Activated CD4-positive, CD25-positive, alpha-beta regulatory T cell treated with anti-CD3 and anti-CD28 coated beads, Interleukin-2, amount 50 U/mL, for 72 hours (primary cell): ENCODE measurements at places on chromosomes 11 and 22.

- DNase-seq, result no peak
These were observed 35.0 kb upstream of the CCND1 start for GRCh38 chr11:69605737-69606526.

DNA sequence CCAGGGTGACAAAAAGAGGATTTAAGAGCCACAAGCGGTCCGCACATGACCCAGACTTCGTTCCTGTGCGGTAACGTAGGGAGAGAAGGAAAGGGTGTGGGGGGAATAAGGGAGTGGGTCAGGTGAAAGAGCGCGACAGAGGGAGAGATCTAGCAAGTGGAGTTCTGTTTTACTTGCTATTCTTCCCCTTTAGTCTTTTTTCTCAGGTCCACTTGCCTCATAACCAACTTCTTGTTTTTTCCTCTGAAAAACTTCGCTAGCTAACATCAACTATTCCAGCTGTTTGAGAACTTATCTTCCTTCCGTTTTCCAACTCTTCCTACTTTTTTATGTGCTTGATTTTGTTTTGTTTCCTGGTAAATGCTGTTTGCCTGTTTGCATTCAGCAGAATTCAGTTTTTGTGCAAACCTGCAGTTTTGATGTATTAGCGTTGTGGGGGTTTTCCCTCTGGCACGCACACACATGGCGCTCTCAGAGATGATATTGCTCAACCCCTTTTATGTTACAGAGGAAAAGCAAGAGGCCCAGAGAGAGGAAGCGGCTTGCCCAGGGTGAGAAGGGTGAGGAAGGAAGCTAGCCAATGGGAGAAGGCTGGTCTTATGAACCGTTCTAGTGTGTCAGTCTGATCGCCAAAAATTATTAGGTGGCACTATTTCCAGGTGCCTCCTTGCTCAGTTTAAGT, 592 bp upstream of the CTSC start:
- peak; percentile 43 for DNase-seq

DNA sequence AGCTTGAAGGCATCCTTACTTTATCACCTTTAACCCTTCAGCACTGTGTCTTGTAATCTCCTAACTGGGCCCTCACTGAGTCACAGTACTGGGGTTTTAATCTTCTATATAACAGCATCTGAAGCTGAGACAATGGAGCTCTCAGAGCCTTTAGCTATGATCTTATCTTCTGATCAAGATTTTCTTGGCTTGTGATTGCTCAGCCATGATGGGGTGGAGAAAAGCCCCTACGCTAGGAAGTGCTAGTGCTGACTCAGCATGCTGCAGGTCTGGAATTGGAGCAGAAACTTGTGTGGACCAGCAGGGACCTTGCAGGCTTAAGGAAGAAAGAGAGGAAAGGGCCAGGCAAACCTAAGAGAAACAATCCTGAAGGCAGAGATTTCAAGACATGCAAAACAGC, 71.7 kb upstream of the EED start:
- DNase-seq, result no peak

GRCh38 chr22:22406445-22407027, 102.0 kb downstream of the ZNF280B start:
- no peak for DNase-seq

DNA sequence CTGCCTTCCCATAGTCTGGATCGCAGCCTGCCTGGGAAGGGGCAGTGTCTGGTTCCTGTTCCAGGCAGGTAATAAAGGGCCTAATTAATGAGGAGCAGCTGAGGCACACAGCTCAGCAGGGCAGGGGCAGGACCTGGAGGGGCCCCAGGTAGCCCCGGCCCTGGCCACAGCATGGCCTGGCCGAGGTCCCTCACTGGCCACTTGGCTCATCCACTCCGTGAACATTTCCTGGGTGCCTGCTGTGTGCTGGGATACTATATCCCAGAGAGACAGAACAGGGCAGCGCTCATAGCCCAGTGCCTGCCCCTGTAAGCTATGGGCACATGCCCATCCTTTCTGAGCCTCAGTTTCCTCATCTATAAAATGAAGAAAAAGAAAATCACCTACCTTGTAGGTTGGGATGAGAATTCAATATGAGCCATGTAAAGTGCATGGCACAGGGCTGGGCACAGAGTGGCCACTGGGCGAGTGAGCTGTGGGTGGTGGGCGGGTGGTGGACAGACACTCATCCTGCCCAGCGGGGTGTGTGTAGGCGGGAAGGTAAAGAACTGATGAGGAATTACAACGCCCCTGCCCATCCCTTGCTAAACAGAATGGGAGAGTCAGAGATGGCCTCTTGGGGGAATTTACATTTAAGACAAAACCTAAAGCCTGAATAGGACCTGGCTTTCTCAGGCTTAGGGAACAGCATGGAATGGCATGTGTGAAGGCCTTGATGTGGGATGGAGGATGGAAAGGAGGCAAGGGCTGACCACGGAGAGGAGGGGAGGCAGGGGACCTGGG, 9.2 kb downstream of the MYRF start:
- no peak for DNase-seq

DNA sequence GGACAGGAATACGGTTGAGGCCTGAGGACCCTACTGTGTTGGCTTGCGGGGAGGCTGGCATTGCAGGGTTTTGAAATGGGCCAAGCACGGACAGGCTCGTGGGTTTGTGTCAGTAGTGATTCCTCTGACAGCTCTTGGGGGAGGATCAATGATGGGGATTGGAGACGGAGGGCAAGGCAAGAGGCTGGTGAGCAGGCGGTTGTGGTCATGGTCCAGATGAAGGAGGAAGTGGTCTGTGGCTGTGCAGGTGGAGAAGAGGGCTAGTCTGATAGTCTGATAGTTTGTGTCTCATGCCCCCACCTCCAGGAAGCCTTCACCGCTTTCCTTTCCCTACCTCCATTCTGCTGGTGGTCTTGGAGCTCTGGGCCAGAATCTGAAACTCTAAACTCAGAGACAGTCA, 3.0 kb downstream of the MAFF start:
- no peak for DNase-seq
